ENCODE measurements at places on chromosomes 4 and X. TPM values are rescaled to one million over a fixed set of nuclear protein-coding genes. Genes with fewer than 3 reads are reported as not detected.
A peak's percentile ranks its signal among the peaks of the same experiment; 100 is the strongest.

GRCh38 chrX:130301405-130301804 is 32.7 kb upstream of the ZNF280C start:
- DNase-seq, result no peak

GRCh38 chr4:140756319-140757231 is at the start of gene TBC1D9:
Gene TBC1D9, minus strand, starts transcription at chr4:140756385. Its CDS starts 340 bp downstream, at chr4:140756045.
- peak; percentile 53 for DNase-seq

DNA sequence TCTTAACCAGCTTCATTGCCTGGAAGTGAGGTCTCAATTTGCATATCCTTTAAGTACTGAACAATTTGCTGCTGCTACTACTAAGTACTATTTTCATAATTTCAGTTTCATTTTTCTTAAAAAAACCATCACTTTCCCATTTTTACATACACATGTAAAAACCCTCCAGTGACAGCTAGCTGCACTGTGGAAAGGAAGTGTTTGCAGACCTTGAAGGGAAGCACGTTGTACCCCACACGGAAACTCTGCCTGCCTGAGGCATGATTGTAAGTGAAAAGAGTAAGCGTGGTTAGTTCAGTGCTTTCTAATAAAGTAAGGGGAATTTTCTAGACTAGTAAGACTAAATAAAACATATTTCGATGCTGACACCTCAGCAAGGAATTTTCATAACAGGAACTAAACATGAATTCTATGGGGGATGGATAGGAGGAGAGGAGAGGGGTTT is 103.6 kb downstream of the RAPGEF2 start:
- DNase-seq, result no peak

The UNC5C gene
- polyA plus RNA-seq, result not detected

DNA sequence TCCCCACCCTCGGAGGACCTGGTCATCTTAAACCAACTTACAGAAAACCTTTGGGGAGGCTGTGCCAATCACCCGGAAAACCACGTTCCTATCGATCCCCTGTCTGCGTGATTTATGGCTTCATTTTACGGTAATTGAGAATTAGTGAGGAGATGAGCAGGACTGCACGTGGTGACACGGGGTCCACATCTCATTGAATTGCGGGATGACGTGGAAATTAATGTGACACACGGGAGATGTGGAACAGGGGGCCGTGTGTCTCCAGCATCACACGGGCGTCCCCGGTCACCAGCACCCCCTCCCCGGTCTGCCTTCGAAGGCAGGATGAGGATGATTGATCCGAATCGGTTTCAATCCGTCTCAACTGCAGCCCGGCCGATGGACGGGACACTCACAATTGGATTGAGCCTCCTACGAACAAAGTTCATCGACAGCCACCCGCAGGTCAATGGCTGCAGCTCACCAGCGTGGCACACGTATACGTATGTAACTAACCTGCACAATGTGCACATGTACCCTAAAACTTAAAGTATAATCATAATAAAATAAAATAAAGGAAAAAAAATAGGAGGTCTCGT is 160.3 kb downstream of the SHOX start:
- no peak for DNase-seq

GRCh38 chrX:98939456-98939855 is 1470.6 kb downstream of the PCDH19 start:
- no peak for DNase-seq

Data from BJ (cell line).